ENCODE measurements at places on chromosomes 5 and 9.

DNA sequence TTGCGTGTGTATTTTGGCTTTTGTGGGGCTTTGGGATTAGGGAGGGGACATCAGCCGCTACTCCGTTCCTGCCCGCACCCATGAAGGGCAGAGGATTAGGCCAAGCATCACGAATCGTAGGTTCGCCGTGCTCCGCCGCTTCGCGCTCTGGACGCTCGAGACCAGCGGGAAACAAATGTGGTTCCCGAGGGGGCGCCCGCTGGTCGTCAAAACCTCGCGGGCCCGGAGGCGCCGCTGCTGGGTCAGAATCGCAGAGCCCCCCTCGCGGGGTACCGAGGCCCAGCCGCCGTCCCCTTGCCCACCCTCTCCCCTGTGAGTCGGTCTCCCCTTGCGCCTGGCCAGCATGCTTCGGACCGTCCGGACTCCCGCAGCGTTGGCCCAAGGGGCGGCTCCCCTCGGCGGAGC is 2.3 kb upstream of the PAX5 start:
- DNase-seq: no peak

DNA sequence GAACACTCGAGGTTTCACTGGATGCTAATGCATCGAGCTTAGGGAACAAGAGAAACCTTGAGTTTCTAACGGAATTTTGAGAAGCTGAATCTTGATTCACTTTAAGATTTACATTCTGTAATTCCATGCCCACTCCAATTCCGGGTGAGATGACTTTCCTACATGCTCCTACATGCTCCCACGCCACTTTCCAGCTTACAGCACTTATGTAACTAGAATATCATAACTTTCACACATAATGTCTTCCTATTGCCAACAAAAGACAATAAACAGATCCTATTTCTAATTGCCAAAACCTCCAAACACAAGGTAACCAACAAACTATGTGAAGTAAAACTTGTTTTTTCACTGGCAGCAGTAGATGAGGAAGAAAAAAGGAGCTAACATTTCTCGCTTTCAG is 72.9 kb downstream of the ECPAS start:
- DNase-seq: no peak

DNA sequence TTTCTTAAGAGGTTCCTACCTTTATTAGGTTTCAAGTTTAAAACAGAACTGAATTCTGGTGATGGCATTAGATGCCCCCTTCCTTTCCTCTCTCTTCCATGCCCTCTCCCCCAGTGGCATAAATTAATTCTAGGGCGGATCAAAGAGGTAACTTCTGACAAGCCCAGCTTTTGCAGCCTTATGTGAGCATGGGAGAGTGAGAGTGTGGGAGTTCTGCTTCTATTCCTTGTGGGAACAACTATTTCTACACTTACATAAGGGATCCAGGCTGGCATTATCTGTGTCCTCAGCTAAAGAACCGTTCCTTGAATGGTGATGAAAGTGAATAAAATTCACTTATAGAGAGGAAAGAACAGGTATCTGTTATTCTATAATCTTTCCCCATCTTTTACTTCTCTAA is 437.6 kb downstream of the KIF4B start:
- DNase-seq: no peak

GRCh38 chr9:89548071-89548638 is 50.2 kb upstream of the SEMA4D start:
- no peak for DNase-seq

- DNase-seq: no peak
Observed at GRCh38 chr5:51227963-51228470, 155.2 kb upstream of the ISL1 start.

- DNase-seq: no peak
Observed at GRCh38 chr5:118126159-118126558, 862.2 kb downstream of the DTWD2 start.

DNA sequence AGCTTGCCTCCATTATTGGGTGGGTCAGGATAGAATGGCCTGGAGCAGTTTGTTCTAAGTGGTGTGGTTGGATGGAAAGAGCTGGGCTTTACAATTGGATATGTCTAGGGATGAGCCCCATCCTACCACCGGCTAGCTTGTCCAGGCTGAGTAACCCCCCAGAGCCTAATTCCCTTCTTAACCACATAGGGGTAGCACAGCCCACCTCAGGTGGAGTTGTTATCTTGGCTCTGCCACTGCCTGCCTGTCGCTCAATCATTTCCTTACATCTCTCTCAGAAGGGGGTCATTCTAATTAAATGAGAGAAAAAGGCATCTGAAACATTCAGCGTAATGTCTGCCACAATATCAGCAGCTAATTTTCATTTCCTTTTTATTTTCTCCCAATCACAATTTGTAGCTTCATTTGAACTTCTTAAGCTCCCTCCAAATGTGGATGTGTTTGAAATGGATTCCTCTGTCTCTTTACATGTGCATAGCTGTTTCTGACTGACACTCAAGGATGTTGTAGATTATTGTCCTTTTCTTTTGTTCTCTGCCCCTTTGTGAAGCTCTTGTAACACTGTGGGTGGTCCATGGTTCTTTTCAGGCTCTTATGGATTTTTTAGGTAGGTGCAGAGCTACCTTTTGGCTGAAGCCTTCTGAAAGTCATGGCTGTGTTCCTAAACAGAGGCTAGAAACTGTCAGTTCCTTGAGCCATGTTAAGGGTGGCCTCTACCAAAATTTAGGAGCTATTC is 383.1 kb upstream of the KLF4 start:
- no peak for DNase-seq

DNA sequence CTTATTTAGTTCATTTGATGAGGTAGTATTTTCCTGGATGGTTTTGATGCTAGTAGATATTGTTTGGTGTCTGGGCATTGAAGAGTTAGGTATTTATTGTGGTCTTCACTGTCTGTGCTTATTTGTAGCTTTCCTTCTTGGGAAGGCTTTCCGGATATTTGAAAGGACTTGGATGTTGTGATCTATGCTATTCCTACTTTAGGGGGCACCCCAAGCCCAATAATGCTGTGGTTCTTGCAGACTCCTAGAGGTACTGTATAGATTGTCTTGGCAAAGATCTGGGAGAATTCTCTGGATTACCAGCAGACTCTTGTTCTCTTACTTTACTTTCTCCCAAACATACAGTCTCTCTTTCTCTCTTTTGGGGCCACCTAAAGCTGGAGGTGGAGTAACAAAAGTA is 315.7 kb downstream of the MAT2B start:
- DNase-seq: no peak

DNA sequence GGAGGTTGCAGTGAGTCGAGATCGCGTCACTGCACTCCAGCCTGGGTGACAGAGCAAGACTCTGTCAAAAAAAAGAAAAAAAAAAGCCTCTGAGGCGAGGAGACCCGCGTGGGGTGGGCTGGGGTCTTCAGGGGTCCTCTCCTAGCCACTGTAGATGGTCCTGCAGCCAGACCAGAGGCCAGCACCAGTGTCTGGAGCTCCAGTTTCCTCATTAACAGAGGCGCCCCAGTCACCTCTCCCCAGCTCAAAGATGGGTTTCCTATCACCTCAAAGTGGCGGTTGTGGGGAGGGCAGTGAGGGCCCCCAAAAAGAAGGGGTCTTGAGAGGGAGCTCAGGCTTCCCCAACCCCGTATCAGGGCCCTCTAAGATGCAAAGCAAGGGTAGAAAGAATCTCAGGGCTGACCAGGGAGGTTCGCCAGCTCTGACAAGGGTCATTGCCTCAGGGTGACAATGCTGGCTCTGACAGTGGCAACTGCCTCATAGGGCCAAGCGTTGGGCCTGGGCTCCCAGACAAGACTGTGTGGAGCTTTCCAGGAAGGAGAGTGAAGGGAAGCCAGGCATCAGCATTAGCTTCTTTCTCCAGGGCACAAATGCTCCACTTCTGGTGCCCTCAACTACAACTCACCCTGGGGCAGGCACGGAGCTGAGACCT is 15.0 kb downstream of the STK10 start:
- no peak for DNase-seq

DNA sequence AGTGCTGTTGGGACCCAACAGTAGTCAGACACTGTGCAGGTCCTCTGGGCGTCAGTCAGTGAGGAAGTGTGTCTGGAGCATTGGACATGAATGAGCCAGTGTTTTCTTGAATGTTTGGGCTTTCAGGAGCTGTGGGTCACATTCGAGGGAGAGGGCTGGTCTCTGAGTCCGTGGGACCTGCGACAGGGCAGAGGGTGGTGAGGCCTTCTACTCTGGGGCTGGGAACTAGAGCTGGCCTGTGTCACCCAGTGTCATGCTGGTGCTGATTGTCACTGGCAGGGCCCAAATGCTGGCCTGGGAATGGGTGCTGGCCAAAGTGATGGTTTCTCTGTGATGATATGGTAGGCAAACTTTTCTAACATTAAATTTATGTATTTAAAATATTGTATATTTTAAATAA is 10.3 kb downstream of the POLR1E start:
- no peak for DNase-seq

GRCh38 chr5:493758-494157 is 30.5 kb downstream of the SLC9A3 start:
- DNase-seq: no peak

DNA sequence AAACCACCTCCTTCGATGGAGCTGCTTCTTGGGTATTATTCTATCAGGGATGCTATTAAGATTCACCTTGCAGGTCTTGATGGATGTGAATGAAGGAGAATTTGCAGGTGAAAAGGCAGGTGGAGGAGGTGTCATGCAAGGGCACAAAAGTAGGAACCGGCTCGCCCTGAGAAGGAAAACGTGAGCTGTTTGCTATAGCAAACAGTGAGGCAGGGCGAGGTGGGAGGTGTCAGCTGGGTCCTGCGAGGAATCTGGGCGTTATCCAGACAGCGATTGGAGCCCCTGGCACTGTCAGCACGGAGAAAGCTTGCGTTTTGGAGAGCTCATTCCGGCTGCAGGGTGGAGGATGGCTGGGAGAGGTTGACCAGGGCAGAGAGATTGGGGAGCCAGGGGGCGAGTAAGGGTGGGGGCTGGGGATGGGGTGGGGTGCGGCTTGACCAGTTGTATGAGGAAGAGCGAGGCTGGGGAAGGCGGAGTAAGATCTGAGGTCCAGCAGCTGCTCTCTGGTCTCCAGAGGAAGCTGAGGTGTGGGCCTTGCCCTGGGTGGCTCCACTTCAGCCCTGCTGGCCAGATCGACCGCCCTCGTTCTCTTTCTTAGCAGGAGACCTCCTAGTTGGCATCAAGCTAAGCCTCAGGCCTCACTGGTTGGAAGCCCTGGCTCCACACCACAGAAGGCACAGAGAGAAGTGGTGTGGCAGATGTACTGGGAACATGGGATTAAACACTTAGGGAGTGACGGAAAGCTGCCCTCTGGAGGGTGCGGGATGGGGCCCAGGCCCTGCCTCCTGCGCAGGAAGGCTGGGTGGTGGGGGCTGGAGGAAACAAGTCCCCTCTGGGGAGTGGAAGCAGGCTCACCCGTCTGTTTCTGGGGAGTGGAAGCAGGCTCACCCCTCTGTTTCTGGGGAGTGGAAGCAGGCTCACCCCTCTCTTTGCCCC is 54.7 kb upstream of the NEURL1B start:
- no peak for DNase-seq

- DNase-seq: no peak
Observed at GRCh38 chr9:135224921-135225541, 137.6 kb downstream of the OLFM1 start.

DNA sequence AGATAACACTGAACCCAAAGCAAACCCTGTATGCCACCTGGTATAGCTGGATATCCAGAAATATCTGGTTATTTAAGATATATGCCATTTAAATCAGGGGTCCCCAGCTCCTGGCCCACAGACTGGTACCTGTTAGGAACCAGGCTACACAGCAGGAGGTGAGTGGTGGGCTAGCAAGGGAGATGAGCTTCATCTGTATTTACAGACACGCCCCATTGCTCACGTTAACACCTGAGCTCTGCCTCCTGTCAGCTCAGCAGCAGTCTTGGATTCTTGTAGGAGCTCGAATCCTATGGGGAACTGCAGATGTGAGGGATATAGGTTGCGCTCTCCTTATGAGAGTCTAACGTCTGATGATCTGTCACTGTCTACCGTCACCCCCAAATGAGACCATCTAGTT is 646.6 kb downstream of the TLE4 start:
- no peak for DNase-seq

DNA sequence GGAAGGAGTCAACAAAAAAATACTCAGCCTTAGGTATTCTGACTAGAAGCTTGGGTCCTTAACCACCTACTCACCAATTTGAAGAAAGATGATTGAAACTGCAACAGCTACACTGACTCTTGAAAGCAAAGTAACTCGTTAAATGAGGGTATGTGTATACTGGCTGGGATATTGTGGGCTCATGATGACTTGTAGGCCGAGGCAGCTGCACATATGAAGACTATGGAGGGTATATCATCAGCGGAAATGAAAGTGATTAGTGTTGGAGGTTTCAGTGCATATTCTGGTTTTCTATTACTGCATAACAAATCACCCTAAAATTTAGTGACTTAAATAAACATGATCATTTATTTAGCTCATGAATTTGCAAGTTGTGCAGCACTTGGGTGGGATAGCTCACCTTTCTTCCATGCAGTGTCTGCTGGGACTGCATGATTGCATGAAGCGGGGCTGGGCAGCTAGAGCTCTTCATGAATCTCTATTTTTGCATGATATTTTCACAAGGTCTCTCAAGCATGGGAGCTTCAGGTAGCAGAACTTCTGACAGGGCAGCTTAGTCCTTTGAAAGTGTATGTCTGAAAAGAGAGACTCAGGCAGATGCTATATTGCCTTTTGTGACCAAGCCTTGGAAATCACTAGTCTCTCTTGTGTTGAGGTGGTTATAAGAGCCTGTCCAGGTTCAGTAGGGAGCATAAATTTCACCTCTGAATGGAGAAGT is 96.1 kb upstream of the CDKN2B start:
- DNase-seq: no peak

DNA sequence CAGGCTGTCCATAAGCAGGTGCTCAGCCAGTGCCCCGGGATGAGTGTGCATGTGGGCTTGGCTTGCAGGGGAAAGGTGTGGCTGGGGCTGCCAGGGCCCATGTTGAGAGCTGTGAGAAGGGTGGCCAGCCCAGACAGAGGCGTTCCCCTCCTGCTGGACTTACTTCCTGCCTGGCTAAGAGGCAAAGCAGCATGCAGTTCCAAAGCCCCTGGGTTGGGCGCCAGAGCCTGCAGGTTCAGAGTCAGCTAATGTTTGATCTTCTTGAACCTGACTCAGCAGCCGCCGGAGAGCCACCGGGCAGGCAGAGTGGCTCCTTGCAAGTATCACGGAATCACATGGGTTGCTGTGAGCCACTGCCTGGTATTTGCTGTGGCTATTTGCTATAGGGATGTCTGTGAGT is 168.4 kb upstream of the MAP1B start:
- DNase-seq: no peak

GRCh38 chr5:96384353-96384752 is 48.7 kb downstream of the PCSK1 start:
- DNase-seq: no peak

GRCh38 chr5:65363499-65363898 is 118.2 kb downstream of the ADAMTS6 start:
- DNase-seq: no peak

- no peak for DNase-seq
Observed at GRCh38 chr9:78682216-78682615, 385.3 kb downstream of the PSAT1 start.

GRCh38 chr9:89864257-89864656 is 259.4 kb downstream of the GADD45G start:
- DNase-seq: no peak
